ENCODE measurements at places on chromosomes 5 and 9. TPM values are rescaled to one million over a fixed set of nuclear protein-coding genes. Genes with fewer than 3 reads are reported as not detected.

DNA sequence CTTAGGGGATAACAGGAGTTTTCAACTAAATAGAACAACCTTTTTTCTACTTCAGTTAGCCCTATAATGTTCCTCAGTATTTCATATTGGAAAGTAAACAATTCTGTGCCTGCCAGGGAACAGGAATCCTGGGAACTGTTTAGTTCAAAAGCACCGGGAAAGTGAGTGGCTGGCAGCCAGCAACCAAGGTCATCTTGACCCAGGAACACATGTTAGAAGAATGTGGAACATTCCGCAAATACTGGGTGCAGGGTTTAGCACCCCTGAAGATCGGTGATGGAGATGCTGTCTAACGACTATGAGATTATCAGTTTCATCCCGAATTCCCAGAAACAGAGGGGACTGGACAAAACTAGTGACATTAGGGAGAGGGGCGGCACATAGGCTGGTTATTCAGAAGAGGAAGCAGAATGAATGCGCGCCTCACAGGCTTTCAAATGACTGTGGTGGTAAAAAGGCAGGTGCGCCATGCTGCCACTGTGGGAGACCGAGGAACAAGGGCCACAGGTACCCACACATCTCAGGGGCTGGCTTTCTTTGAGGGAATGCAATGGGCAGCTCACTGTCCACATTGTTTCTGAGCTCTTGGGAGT is 51.2 kb downstream of the IPPK start:
- no peak for DNase-seq

- no peak for DNase-seq
Measured at GRCh38 chr9:76803083-76803482, 38.8 kb downstream of the PCA3 start.

- no peak for DNase-seq
Measured at GRCh38 chr5:145981589-145982571, 45.5 kb downstream of the SH3RF2 start.

DNA sequence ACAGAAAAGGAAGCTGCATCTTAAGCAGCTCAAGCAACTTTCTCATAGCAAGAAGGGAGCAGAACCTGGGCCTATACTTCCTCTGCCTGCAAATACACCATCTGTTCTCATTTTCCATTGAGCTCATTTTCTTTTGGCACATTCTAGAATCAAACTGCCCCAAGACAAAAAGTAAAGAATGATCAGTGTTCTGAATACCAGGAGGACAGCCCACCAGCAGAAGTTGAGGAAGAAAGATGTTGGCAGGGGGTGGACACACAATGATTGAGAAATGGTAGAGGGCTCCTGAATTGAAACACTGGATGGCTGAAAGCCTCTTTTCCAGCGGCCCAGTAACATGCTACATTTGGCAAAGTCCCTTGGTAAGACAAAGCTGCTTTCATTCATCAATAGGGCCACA is 171.8 kb downstream of the MED10 start:
- DNase-seq, result no peak

The ERGIC1 gene
- 83.4 TPM for polyA plus RNA-seq

DNA sequence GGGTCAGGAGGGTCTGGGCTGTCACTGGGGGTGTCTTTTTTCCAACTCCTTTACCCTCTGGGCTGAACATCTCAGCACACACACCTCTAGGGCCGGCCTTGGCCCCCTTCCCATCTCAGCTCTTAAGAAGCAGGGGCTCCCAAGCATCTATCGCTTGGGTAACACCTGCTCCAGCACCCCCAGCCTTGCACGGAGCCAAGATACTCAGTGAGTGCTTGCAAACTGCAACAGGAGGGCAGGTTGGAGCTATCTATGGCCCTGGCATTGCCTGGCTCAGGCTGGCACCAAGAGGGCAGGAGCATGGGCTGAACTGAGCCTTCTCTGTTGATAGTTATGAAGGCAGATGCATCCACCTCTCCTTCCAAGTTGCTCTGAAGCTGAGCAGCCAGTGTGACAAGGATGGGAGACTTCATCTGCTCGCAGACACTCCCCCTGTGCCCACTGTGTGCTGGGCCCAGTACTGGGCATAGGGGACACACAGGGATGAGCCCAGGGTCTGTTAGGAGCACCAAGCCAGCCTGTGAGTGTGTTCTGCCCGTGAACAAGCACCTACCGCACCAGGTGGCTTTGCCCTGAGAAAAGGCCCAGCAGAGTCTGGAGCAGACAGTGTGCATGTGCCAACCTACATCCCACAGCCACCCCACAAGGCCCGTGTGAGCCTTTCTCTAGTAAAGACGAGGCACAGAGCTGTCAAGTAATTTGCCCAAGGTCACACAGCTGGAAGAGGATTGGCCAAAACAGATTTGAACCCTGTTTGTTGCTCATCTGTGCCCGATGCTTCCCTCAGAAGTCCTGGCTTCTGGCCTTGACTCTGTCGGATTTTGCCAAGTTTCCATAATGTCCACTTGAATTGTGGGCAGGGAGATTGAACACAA is 58.2 kb downstream of the PHF2 start:
- DNase-seq, result no peak

The BAAT gene
- 1.7 TPM for polyA plus RNA-seq

The EIF4E1B gene
- polyA plus RNA-seq, result not detected

The KIF4B gene
- polyA plus RNA-seq, result 0.06 TPM

DNA sequence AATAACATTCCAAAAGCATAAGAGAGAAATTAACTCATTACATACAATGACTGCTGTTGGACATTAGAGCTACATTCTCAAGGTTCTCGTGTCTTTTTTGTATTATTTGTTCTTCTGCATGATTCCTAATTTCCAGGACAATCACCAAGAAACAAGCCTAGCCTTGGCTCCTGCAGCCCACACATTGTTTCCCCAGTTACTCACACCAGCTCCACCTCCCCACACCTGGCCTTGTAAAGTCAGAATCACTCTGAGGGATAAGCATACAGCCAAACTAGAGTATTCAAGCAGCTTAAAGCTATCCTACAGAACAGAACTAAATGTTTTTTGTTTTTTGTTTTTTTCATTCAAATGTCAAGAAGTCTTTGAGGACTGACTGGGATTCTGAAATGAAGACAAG is 189.2 kb downstream of the HINT1 start:
- DNase-seq, result no peak

GRCh38 chr9:123081824-123082223 is 48.4 kb downstream of the GPR21 start:
- no peak for DNase-seq
